NCI-H524 treated with DMSO at 0.1 percent for 48 hours (cell line): ENCODE measurements at places on chromosomes 3 and 15.

GRCh38 chr3:194083637-194084224 lies 52.2 kb upstream of the HES1 start:
- DNase-seq: no peak

DNA sequence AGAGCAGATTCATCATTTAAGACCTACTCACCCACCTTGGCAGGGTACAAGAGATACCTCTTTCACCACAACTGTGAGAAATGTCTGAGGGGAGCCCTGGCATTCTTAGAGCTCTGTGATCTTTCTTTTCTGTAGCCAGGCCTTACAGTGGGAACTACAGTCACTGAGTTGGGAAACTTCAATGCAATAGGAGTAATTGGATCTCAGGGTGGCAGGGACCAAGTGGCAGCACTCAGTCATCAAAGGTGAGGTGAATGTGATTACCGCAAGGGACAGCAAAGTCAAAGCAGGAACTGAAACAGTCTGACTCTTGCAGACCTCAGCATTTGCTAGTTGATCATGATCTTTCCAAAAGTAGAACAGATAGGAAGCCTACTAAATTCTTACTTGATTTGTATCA lies 7.2 kb upstream of the MCF2L2 start:
- DNase-seq: no peak

DNA sequence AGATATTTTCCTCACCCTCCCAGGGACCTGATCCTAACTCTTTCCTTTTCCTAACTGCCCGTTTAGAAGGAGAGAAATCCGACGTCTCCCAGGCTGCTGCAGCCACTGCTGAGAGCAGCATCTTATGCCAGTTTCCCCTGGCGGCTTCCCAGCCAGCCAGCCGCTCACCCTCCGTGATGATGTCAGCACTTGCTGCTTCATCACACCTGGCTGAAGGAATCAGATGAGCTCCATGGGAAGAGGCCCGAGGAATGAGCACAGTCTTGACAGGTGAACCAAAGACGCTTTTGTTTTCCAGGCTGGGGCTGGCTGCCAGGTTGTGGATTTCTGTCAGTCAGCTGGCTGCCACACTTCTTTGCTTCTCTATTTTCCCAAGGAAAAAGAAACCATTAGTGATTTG lies 445.1 kb upstream of the RBMS3 start:
- no peak for DNase-seq

- DNase-seq: no peak
Measured at GRCh38 chr15:72491768-72492167, 17.6 kb downstream of the ARIH1 start.

- no peak for DNase-seq
Measured at GRCh38 chr3:21747376-21747775, 3.6 kb downstream of the ZNF385D start.

DNA sequence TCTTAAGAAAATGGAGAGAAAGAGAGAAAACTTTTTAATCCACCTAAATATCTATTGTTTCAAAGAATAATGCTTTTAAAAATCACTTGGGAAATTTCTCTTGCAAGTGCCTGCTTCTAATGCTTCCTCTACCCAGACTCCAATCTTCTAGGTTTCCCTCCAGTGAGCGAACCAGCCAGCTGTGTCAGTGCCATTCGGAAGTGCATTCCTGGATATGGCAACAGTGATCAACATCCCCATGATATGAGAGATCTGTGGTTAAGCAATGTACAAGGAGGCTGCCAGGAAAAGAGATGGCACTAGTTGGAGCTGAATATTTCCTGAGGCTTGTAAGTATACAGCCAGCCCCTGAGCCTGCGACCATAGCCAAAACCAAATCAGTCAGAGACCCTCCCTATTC lies 53.3 kb upstream of the KCNMB2 start:
- no peak for DNase-seq

DNA sequence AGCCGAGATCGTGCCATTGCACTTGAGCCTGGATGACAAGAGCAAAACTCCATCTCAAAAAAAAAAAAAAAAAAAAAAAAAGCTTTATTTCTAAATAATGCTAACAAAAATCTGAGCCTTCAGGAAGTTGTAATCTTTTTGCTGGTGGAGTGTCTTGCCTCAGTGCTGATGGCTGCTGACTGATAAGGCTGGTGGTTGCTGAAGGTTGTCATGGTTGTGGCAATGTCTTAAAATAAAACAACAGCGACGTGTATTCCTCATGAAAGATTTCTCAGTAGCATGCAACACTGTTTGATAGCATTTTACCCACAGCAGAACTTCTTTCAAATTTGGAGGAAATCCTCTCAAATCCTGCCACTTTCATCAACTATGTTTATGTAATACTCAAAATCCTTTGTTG lies 77.4 kb upstream of the PTPRG start:
- no peak for DNase-seq

DNA sequence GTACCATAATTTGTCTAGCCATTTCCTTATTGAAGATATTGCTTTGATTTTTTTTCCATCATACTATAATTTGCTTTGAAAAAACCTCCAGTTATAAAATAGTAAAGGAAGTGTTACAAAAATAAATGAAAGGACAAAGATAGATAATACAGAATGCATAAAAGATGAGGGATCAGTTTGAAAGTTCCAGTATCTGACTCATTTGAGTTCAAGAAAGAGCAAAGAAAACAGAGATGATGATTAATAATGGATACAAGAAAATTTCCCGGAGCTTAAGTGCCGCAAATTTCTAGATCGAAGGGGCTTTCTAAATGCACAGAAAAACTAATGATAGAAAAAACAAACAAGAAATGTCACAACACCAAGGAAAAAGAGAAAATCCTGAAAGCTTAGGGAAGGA lies 4.3 kb downstream of the WDR48 start:
- no peak for DNase-seq

DNA sequence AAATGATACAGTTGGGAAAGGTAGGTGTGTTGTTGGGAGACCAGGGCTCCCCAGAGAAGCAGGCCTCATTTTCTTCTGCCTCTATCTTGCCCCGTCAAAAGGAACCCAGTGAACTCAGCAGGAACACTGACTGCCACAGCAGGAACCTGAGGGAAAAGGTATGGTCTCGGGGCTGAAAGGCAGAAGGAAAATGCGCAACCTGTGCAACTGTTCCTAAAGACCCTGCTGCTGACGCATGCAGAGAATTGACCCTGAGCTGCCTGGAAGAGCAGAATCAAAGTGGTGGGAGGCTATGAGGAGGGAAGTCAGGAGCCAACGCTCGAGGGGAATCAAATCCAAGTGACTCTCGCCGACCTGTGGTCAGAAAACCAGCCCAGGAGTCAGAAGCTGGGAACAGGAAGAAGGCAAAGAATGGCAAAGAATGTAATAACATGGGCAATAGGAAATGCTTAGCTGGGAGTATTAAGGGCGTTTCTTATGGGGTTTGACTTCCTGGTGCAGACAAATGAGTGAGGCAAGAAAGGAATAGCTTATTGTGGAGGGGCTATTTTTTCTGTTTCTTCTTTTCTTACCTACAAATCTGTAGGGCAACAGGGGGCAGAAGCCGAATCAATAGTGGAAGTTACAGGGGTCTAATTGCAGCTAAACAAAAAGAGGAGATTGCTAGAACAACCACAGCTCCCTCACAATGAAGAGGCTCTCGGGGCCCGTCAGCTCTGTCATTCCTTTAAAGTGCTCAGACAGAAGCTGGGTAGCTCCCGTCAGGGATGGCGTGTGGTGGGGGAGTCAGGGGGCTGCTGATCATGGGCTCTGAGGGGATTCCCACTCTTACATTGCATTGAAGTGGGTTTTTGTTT lies 65.4 kb upstream of the DLG1 start:
- no peak for DNase-seq

DNA sequence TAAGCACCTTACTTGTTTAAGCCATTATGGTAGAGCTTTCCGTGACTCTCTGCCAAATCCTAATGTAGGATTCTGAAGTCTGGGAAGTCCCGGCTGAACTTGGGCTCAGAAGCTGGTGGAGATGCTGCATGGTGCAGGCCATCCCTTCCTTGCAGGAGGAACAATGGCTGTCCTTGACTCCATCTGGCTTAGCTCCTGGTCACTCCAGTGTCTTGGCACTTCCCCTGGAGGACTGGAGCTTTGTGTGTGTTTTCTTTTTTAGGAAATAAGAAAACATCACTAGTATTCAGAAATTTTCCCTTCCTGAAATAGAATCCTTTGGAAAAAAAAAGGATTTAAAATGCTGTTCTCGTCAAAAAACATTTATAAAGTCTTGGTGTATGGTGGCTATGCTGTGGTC lies 209.3 kb upstream of the ROPN1 start:
- no peak for DNase-seq

DNA sequence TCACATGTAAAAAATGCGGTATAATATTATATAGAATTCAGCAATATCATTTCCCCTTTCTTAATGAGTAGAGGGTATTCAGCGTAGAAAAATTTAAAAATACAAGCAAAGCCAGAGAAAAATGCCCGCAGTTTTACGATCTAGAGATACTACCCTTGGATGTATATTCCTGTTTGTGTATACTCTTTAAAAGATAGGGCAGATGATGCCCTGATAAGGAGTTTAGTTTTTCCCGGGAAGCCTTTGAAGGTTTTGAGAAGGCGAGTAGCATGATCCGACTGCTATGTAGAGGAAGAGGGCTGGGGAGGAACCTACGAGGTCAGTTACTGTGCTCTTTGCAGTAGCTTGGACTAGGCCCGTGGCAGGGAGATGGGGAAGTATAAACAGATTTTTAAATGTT lies 1.2 kb downstream of the YEATS2 start:
- DNase-seq: peak; percentile 11

GRCh38 chr15:101004986-101005747 lies 86.0 kb downstream of the LRRK1 start:
- no peak for DNase-seq

- DNase-seq: no peak
Measured at GRCh38 chr3:60752809-60753208, 498.4 kb downstream of the FHIT start.

GRCh38 chr3:106364477-106364876 lies 495.7 kb upstream of the CBLB start:
- DNase-seq: no peak

DNA sequence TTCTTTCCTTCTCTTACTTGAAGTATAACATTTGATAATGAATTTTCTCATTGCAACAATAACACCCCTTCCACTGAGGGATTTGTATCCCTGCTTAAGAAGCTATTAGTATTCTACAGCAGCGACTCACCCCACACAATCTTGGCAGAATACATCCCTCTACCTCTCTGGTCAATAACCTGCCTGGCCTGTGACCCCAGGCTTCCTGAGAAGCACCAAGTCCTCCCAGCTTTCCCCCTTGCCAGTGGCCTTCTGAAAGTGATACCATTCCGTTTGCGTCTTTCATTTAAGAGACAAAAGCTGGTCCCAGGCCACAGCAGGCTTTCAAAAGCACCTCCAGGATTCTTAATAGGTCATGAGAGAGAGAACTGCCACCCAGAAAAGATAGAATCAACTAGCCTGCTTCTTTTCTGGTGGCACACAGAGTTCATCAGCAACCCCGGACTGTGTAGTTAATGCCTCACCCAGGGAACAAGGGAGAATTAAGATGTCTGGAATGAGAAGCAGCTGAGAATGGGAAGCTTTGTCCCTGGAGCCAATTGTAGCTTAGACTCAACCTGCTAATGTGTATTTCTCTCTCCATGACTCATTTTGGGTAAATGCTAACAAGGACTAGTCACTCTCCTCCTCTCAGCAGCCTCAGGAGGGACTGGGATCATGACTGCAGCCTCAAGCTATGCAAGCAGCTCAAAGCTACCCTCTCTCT lies 101.0 kb upstream of the CPNE4 start:
- DNase-seq: no peak

- no peak for DNase-seq
Measured at GRCh38 chr3:173340626-173341025, 56.9 kb upstream of the NLGN1 start.

DNA sequence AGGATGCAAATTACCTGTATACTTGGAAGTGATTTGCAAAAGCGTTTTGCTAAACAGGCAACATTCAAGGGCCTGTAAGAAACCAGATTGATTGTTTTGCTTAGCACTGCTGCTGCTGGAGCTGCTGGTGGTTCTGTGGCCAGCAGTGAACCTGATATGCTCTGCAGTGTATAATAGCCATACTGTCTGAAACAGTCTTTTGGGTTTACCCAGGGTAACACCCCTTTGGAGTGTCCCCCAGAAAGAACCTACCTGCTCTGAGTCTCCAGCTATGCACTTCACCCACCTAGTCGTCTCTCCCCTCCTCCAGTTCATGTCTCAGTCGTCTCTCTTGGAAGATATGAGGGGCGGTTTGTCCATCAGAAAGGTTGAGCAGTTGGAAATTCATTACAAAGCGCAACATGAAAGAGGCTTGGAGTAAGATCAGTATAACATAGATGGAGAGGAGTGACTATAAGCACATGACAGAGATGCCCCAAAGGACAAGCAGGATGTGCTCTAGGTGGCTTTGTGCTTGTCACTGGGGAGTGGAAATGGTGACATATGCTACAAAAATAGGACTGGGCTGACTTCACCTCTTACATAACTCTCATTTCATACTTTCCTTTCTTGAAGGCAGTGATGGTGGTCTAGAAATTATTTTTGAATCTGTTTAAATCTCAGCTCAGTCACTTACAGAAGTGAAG lies 3.8 kb downstream of the MKRN2 start:
- DNase-seq: no peak

- no peak for DNase-seq
Measured at GRCh38 chr15:44194323-44195150, 534 bp downstream of the FRMD5 start.

- no peak for DNase-seq
Measured at GRCh38 chr3:100650651-100651619, 41.5 kb downstream of the ADGRG7 start.

GRCh38 chr3:40714771-40715345 lies 190.1 kb downstream of the ZNF621 start:
- DNase-seq: no peak

- no peak for DNase-seq
Measured at GRCh38 chr15:93296759-93297500, 207.9 kb upstream of the RGMA start.

DNA sequence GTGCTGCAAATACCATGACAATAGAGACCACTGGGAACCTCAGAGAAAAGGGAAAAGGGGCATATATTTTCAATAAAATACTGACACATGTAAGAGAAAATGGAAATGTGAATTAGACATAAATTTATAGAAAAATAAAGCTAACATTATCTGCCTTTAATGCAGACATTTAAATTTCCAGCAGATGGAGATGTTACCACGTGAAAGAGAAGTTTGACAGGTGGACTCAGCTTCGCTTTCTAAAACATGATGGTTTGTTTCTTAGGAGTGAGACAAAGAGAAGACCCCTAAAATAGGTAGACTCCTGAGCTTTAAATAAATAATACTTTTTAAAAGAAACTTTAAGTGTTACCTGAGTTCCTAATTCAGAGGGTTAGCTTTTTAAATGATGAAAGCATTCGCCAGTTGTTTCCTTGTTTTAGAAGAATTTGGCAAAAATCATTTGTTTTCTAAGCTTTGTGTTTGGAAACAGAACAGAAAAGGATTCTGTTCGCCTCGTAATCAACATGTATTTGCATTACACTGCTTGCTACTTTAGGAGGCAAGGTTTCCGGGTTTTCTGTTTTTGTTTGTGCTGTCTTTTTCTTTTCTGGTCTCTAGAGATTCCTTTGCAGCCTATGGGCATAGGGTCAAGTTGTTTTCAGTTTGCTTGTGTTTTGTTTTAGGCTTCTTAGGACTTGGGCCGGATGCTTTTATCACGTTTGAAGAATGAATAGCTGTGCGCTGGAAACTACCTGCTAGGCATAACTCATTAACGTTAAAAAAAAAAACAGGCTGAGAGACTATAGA lies 271.4 kb downstream of the THSD4 start:
- DNase-seq: no peak

- DNase-seq: no peak
Measured at GRCh38 chr3:125325746-125326145, 49.4 kb downstream of the ZNF148 start.
